Activated T-helper 1 cell treated with anti-CD3 and anti-CD28 coated beads, Interleukin-12 subunit alpha, Interleukin-12 subunit beta, Interleukin-2, Interleukin-4 antibody, amounts not matched to agents 30 ng/mL and 10 ng/mL and 1 ng/mL, durations not matched to agents 14 hours and 24 hours and 36 hours (primary cell): ENCODE measurements at places on chromosomes 4 and X. TPM values are rescaled to one million over a fixed set of nuclear protein-coding genes. Genes with fewer than 3 reads are reported as not detected.

DNA sequence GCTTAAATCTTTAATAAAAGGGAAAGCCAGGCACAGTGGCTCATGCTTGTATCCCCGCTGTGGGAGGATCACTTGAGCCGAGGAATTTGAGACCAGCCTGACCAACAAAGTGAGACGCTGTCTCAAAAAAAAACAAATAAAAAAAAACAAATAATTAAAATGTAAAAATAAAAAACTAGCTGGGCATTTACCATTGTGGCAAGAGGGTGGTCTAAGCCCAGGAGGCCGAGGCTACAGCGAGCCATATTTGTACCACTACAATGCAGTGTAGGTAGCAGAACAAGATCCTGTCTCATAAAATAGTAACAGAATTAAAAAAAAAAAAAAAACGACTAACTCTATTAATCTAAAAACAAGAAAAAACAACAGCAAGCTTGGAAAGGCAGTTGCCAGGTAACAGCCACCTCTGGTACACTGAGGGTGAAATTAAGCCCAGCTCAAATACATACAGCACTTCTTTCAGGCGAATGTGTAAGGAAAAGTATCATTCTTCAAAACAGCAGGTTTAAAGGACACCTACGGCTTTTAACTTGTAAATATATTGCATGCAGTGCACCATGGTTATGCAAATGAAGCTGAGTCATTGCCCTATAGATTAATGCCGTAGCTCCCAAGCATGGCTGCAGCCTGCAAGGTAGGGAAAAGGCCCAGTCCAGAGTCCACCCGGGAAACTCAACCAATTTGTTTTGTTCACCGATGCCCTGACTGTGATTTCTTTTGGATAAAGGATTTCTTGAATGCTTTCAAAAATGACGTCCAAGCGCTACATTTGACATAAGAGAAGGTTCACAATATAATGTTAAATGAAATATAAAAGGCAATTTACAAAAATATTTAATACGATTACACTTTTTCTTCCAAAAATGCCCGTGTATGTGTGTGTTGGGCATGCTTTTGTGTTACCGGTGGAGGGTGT is 14.5 kb upstream of the TXLNG start:
- H3K36me3 ChIP-seq = no peaks in the 10 kb centered on the region
- no peak overlapping the region for H3K27ac ChIP-seq
- H3K4me1 ChIP-seq = no peaks in the 10 kb centered on the region
- H3K4me3 ChIP-seq = no peak overlapping the region
- DNase-seq = no peak
- no peaks in the 10 kb centered on the region for H3K27me3 ChIP-seq

- DNase-seq = no peak
- H3K36me3 ChIP-seq = no peaks in the 10 kb centered on the region
- no peaks in the 10 kb centered on the region for H3K27me3 ChIP-seq
- H3K4me1 ChIP-seq = no peaks in the 10 kb centered on the region
- no peak overlapping the region for H3K4me3 ChIP-seq
Measured at GRCh38 chrX:49214996-49215526, 15.1 kb upstream of the SYP start.

DNA sequence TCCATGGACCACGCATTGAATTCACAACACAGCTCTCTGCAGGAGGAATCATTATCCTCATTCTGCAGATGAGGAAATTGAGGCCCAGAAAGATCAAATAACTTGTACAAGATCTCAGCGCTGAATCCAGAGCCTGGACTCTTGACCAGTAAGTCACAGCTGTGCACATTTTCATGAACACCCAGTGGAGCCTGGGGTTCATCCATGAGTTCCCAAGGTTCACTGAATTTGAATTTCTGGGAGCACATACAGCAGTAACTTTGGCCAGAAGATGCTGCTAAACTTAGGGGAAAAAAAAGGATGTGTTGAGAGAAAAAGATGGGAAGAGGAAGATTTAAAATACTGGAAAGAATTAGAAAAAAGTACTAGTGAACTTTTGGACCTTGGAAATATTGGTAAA is 218.7 kb upstream of the PPARGC1A start:
- H3K36me3 ChIP-seq = no peaks in the 10 kb centered on the region
- DNase-seq = no peak
- H3K27me3 ChIP-seq = no peaks in the 10 kb centered on the region
- H3K27ac ChIP-seq = no peak overlapping the region
- no peak overlapping the region for H3K4me3 ChIP-seq
- H3K4me1 ChIP-seq = no peaks in the 10 kb centered on the region

- H3K27me3 ChIP-seq = no peaks in the 10 kb centered on the region
- peaks cover 2% of the 10 kb centered on the region for H3K36me3 ChIP-seq
- DNase-seq = no peak
- H3K27ac ChIP-seq = no peak overlapping the region
- H3K4me3 ChIP-seq = no peak overlapping the region
Measured at GRCh38 chrX:106649523-106650428, 38.0 kb downstream of the RADX start.

- H3K36me3 ChIP-seq = peaks cover 28% of the 10 kb centered on the region
- H3K4me1 ChIP-seq = peaks cover 55% of the 10 kb centered on the region
- H3K27me3 ChIP-seq = no peaks in the 10 kb centered on the region
Measured at GRCh38 chr4:103075435-103075893, 1.1 kb downstream of the SLC9B2 start.

DNA sequence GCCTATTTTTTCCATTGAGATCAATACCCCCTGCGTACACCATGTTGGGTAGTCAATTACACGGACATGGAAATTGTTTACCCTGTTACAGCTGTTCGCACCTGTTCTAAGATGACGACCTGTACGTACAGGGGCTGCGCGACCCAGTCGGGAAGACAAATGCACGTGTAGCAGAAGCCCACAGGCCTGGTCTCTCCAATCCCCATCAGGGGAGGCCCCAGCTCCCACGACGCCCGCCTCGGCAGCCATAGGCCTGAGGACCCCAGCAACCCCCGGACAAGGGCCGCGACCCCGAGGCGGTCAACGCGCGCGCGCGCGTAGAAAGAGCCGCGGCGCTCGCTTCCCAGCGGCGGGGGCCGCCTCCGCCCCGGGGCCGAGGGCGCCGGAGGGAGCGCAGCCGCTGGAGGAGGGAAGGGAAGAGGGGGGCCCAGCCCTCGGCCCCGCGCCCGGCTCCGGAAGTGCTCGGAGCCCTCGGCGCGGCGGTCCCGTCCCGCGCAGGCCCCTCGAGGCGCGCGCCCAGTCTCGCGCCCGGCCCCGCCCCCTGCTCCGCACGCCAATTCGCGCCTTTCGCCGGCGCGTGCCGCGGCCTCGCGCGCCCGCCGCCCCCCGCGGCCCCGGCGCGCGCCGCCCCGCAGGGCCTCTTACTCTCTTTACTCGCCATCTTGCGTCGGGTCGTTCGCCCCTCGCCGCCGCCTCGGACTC is 618 bp downstream of the RBBP7 start:
- peak overlapping the region; percentile 96 for H3K27ac ChIP-seq
- H3K36me3 ChIP-seq = peaks cover 9% of the 10 kb centered on the region
- DNase-seq = peak; percentile 39
- H3K27me3 ChIP-seq = peaks cover 3% of the 10 kb centered on the region
- peak overlapping the region; percentile 97 for H3K4me3 ChIP-seq
- peaks cover 20% of the 10 kb centered on the region for H3K4me1 ChIP-seq

The SPANXD gene
- not detected in 2 replicates for total RNA-seq

GRCh38 chr4:7422898-7423180 is 11.9 kb downstream of the PSAPL1 start:
- no peak for DNase-seq
- no peaks in the 10 kb centered on the region for H3K4me1 ChIP-seq
- no peaks in the 10 kb centered on the region for H3K36me3 ChIP-seq
- no peak overlapping the region for H3K27ac ChIP-seq

The PAGE4 gene
- total RNA-seq = not detected in 2 replicates

DNA sequence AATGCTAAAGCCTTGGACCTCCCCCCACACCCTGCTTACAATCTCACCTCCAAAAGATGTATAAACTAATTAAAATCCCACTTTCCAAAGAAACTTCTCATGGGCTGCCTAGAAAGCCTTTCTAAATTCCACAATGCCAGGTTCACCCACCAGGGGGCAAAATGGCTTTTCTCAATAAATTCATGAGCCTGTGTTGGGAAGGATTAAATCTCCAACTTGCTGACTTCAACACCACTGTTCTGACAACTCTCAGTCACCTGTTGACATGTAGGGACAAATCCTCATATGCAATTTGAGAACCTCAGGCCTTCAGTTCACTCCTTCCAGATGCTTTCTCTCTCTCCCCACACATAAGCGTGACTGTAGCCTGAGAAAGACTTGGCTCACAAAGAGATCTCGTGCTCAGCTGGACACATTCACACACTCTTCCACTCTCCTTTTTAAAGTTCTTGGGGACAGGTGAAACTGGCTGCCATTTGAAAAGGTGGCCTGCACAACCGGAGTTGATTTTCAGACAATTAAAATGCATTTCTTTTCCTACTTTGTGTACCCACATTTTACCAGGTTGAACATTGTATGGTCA is 88.6 kb upstream of the PRPS2 start:
- DNase-seq = no peak
- H3K27ac ChIP-seq = no peak overlapping the region
- no peak overlapping the region for H3K4me3 ChIP-seq
- H3K36me3 ChIP-seq = no peaks in the 10 kb centered on the region
- peaks cover 4% of the 10 kb centered on the region for H3K4me1 ChIP-seq

GRCh38 chr4:175927121-175927520 is 115.1 kb upstream of the GPM6A start:
- no peaks in the 10 kb centered on the region for H3K4me1 ChIP-seq
- no peak overlapping the region for H3K27ac ChIP-seq
- H3K4me3 ChIP-seq = no peak overlapping the region
- no peaks in the 10 kb centered on the region for H3K36me3 ChIP-seq

- H3K4me1 ChIP-seq = peaks cover 35% of the 10 kb centered on the region
- no peaks in the 10 kb centered on the region for H3K27me3 ChIP-seq
- no peak for DNase-seq
- H3K27ac ChIP-seq = no peak overlapping the region
- no peak overlapping the region for H3K4me3 ChIP-seq
Measured at GRCh38 chrX:130103605-130104004, 6.7 kb downstream of the ELF4 start.

The PABPC1L2B gene
- total RNA-seq = not detected in 2 replicates

- no peak overlapping the region for H3K27ac ChIP-seq
- peaks cover 8% of the 10 kb centered on the region for H3K4me1 ChIP-seq
- H3K36me3 ChIP-seq = no peaks in the 10 kb centered on the region
- H3K4me3 ChIP-seq = no peak overlapping the region
- no peak for DNase-seq
Measured at GRCh38 chr4:77434299-77435092, 171.1 kb upstream of the CXCL13 start.

GRCh38 chrX:132590350-132591026 is 101.7 kb upstream of the MBNL3 start:
- H3K27ac ChIP-seq = no peak overlapping the region
- no peaks in the 10 kb centered on the region for H3K36me3 ChIP-seq
- H3K27me3 ChIP-seq = peaks cover 2% of the 10 kb centered on the region
- no peak for DNase-seq
- H3K4me1 ChIP-seq = no peaks in the 10 kb centered on the region
- no peak overlapping the region for H3K4me3 ChIP-seq

The FAM114A1 gene
- total RNA-seq = 0.22 and 0.49 TPM in 2 replicates

DNA sequence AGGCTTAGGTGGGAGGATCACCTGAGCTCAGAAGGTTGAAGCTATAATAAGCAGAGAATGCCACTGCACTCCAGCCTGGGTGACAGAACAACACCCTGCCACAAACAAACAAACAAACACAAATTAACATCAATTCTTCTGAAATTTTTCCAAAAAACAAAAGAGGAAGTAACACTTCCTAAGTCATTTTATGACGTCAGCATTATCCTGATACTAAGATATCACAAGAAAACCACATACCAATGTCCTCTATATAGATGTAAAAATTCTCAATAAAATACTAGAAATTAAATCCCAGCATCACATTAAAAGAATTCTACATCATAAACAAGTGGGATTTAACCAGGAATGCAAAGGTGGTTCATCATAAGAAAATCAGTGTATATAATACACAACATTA is 64.4 kb upstream of the STK26 start:
- no peaks in the 10 kb centered on the region for H3K4me1 ChIP-seq
- no peaks in the 10 kb centered on the region for H3K27me3 ChIP-seq
- DNase-seq = no peak
- no peak overlapping the region for H3K4me3 ChIP-seq

GRCh38 chr4:74900862-74901261 is 32.1 kb upstream of the PARM1 start:
- no peak overlapping the region for H3K4me3 ChIP-seq
- H3K27me3 ChIP-seq = no peaks in the 10 kb centered on the region
- no peaks in the 10 kb centered on the region for H3K36me3 ChIP-seq

DNA sequence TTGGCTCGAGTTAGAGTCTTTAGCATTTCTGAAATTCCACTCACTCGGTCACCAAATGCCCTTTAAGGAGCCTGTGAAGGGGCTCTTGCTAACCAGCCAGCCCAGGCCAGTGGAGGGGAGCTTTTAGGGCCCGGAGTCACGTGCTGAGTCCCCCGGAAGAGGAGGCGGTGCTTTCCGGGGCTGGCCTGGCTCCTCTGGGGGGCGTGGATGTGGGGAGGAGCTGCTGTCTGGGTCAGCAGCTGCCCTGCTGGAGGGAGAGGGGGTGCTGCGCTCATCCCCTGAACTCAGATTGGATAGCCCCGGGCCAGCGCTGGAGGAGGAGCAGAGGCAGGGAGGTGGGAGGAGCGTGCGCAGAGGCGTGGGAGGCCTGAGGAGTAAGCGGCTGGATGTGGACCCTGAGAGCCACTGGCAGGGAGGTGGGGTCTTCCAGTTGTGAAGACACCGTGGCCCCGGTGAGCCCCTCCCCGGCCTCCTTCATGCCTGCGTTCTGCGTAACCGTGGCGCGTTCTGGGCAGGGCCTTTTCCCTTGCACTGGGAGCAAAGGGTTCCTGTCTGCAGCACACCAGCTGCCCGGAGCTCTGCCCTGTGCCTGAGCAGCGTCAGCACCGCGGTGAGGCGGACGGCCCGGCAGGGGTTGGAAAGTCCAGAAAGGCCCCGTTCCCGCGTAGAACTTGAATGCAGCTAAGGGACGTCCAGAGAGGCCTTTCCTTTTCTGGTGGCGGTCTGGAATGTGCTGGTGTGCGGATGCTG is 19.7 kb downstream of the MAEA start:
- peak; percentile 41 for DNase-seq
- peak overlapping the region; percentile 49 for H3K4me3 ChIP-seq
- peaks cover 35% of the 10 kb centered on the region for H3K36me3 ChIP-seq
- peaks cover 52% of the 10 kb centered on the region for H3K4me1 ChIP-seq

The EPGN gene
- total RNA-seq = not detected in 2 replicates

DNA sequence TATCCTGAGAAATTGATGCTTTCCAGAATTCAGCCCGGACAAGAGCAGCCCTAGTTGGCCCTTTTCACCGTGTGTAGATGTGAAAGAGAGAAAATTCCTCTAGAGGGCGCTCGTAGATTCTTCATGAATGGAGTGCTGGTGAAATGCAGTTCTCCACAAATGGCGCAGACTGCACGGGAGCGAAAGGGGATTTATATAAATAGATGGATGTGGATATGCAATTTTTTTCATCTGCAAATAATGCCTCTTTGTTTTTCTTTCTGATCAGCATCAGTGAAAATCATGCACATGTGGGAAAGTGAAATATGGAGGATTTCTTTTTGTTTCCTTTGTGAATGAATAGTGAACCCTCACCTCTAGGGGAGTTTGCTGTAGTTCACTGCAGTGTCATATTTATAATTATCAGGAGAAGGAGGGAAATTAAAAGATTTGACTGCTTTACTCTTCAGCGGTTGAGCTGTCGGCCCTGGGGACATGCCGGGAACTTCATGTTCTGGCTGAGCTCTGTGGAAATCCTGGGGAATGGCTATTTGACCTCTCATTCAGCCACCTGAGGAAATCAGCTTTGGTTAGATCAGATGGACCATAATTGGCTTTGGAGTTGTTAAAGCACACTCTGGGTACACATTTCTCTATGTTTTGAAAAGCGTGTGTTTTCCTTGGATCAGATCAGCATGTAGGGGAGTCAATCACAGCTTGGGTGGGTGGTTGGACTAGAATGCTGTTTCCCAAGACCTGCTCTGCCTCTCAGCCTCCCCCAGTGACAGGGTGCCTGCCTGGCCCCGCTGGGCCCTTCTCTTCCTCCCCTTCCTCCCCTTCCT is 115.0 kb upstream of the SHISA3 start:
- no peak overlapping the region for H3K4me3 ChIP-seq
- H3K4me1 ChIP-seq = peaks cover 14% of the 10 kb centered on the region
- no peaks in the 10 kb centered on the region for H3K27me3 ChIP-seq
- no peak overlapping the region for H3K27ac ChIP-seq
- H3K36me3 ChIP-seq = no peaks in the 10 kb centered on the region
